ENCODE measurements at places on chromosomes 16 and 17.

GRCh38 chr17:8556074-8556473 is 74.5 kb downstream of the MYH10 start:
- DNase-seq = no peak

- no peak for DNase-seq
Measured at GRCh38 chr16:24036614-24037013, 200.8 kb downstream of the PRKCB start.

GRCh38 chr17:17811381-17812210 is 25.2 kb downstream of the SREBF1 start:
- peak; percentile 61 for DNase-seq

- no peak for DNase-seq
Measured at GRCh38 chr17:1073241-1073962, 76.5 kb downstream of the TIMM22 start.

DNA sequence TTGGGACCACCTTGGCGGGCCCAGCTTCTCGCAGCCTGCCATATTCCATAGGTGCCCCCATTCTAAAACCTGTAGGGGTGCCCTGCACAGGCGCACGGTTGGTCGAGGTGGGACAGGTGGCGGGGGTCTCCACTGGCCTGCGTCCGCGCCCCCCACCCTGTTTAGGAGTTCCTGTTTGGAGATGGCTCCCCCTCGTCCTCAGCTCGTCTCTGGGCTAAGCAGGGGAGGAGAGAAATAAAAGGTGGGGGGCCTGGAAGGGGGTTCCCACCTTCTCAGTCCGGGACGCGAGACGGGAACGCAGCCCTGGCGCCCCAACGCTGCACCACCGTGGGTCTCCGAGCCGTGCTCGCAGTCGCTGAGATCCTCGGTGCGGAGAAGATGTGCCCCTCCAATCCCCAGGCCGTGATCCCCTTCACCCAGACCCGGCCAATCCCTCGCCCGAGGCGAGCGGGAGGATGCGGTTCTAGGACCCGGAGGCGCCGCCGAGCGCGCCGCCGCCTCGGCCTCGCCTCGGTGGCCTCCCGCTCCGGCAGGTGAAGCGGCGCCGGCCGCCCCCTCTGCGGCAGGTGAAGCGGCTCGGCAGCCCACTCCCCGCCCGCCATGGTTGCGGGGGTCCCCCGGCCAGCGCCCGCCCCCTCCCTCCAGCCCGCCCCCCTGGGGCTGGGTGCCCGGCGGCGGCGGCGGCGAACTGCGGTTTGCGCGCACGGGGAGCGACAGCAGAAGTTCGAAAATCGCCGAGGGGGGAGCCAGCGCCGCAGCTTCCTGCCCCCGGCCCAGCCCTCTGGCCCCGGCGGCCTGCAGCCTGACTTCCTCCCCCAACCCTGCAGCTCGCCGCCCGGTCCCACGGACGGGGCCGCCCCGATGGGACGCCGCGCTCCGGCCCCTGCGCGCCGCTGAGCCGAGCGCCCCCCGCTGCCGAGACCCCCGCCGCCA is at the start of gene FMNL1:
FMNL1 (plus strand) TSS at position 805 of the 933 bp plus-strand sequence. CDS start 240 bp downstream, outside the sequence.
- no peak for DNase-seq

GRCh38 chr17:79547586-79547985 is 63.3 kb downstream of the RBFOX3 start:
- no peak for DNase-seq

- DNase-seq = no peak
Measured at GRCh38 chr17:76382351-76382802, 2.0 kb upstream of the SPHK1 start.

- no peak for DNase-seq
Measured at GRCh38 chr17:44117351-44117750, 6.1 kb downstream of the HDAC5 start.

DNA sequence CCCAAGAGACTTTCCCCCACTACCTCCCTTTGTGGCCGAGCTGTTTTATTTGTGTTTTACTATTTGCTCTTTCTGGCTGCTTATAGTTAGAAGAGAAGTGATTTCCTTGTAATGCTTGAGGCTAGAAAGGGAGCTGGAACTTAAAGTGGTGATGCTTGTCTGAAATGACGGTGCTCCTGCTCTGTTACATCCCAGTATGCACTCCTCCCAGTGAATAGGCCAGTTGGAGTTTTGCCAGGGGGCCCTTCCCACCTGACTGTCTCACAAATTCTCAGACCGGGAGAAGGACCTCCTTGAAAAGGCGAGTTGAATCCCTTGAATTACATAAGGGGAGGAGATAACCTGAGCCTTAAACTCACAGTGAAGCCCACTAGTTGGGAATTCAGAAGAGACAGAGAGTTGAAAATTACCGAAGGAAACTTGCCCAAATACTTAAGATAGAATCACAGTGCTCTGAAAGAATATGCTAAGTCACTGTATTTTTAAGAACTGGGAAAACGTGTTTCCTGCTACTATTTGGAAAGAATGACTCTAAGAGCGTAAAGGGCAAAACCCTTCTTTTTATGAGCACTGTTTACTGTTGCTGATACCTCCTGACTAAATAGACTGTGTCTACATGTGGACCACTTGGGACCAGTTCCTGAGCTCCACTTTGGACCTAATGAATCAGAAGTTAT is 84.7 kb upstream of the CLEC3A start:
- DNase-seq = no peak

DNA sequence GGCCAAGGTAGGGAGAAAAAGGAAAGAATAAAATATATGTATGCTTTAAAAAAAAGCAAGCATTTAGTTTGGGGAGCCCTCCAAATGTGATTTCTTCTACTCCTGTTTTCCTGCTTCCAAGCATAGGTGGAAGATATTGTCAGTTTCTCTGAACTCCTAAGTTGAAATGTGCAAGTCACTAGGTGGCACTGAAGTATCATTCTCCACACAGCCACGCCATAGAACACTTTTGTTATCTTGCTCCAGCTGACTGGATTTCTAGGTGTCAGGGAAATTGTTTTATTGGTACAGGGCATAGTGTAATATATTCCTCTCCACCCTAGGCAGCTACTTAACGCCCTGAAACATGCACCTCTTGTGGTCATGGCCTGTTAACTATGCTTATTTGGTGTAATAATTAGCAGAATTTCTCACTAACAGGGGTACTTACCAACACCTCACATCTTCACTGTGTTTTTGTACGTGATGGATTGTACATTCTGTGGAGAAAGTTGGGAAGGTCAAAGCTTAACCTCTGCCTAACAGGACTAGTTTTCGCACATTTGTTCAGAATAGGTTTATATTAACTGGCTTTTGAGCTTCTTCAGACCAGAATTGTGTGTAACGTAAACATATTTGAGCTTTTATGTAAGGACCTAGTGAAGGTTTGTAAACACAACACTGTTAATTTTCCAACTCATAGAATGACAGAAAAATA is 69.3 kb downstream of the FTO start:
- peak; percentile 84 for DNase-seq

DNA sequence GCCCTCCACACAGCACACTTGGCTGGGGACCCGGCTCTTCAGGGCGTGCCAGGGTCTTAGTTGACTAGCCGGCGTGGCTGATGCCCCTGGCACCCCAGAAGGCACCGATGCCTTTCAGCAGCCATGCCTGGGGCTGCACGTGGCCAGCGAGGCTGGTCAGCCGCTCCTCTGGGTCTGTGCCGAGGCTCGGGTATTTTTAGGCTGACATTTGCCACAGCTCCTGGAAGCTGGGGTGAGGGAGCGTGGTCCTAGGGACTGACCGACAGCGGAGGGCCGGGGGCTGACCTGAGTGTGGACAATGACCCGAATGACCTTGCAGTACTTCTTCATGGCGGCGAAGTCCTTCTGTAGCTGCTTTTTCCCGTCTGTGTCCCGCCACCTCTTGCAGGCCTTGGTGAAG is 3.9 kb downstream of the RPL3L start:
- DNase-seq = no peak

DNA sequence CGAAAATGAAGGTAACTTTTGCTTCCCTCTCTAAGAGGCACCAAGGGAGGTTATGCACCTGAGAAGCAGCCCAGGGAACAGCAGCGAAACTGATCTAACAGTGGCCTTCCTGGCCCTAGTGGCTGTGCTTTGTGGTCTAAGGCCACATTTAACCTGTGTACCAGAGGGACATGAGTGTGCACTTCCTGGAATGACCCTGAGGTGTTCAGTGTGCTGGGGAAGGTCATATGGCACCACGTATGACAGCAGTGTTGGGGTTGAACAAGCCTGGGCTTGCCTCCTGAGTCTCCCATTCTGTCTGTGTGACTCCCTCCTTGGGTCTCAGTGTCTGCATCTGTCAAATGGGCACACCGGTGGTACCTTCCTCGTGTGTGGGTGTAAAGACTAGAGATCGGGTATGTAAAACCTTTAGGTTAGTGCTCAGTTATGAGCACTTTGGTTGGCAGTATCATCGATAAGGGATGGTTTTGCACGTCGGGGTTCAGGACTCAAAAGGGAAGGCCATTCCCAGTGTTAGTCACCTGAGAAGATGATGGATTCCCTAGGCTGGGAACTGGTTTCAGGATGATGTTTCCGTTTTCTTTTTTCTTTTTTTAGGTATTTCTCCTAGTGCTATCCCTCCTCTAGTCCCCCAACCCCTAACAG is 31.9 kb downstream of the PLCG2 start:
- DNase-seq = no peak

DNA sequence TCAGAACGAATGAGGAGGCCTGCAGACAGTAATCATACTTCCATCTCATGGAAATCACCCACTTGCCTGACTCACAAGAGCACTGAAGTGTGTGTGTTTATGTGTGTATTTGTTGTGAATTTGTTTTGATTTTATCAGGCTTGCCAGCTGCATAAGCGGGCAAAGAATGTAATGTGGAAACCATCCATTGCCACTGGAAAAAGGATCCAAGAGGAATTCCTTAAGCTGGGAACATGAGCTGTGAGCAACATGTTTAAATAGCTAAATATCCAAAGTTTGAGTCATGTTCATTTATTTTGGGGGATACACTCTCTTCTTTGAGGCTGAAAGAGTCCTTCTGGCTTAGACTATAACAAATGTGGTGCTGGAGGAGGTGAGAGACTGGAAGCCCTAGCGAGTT is 198.4 kb upstream of the TBX2 start:
- no peak for DNase-seq

All from spinal cord (tissue), 10 donors.